ENCODE measurements at places on chromosomes 5 and 9.

GRCh38 chr5:23367874-23368273 lies 139.5 kb upstream of the PRDM9 start:
- no peak for DNase-seq

GRCh38 chr5:50814556-50814955 lies 148.1 kb downstream of the PARP8 start:
- no peak for DNase-seq

DNA sequence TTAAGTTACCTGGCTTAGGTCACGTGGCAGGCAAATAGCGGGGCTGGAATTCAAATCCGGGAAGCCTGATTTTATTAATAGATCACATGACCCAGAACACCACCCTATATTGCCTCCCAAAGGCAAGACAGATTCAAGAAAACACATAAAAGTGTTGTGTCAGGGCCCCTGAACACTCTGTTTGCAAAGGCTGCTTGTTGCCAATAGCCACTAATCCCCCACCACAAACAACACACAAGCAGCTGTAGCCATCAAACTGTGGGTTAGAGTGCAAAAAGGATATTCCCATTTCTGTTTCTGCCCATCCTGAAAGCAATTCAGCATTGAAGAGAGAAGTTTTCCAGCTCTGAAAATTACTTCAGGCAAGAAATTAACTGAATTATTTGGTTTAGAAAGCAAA lies 358.9 kb upstream of the RFX3 start:
- no peak for DNase-seq

DNA sequence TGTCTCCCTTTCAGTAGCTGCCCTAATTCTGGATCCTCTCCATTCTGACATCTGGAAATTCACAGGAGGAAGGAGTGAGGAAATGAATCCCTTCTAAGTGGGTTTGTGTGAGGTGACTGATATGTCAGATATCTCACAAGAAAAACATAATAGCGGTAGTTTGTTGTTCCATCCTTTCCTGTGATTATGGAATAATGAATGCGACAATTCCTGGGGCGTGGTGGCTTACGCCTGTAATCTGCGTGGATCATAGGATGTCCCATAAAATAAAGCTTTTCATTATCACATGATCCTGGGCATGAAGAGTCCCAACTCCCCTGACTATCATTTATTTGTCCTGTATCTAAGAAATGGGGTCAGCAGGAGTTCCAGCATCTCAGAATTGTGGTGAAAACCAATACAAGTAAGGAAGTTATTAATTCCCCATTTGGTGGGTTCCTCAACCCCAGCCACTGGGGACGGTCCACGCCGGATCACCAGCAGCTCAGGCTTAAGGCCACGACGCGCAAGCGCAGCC lies 375 bp upstream of the C5orf24 start:
- no peak for DNase-seq

GRCh38 chr5:58015175-58015574 lies 444.7 kb downstream of the PLK2 start:
- DNase-seq: no peak

Measured in CD4-positive, alpha-beta T cell (primary cell).